ENCODE measurements at places on chromosomes 3 and 15.

GRCh38 chr3:97896129-97896528, 74.3 kb downstream of the CRYBG3 start:
- DNase-seq = no peak

- DNase-seq = no peak
Observed at GRCh38 chr3:165919284-165919683, 82.1 kb upstream of the BCHE start.

GRCh38 chr3:64095802-64096201, 72.5 kb upstream of the PSMD6 start:
- DNase-seq = no peak

DNA sequence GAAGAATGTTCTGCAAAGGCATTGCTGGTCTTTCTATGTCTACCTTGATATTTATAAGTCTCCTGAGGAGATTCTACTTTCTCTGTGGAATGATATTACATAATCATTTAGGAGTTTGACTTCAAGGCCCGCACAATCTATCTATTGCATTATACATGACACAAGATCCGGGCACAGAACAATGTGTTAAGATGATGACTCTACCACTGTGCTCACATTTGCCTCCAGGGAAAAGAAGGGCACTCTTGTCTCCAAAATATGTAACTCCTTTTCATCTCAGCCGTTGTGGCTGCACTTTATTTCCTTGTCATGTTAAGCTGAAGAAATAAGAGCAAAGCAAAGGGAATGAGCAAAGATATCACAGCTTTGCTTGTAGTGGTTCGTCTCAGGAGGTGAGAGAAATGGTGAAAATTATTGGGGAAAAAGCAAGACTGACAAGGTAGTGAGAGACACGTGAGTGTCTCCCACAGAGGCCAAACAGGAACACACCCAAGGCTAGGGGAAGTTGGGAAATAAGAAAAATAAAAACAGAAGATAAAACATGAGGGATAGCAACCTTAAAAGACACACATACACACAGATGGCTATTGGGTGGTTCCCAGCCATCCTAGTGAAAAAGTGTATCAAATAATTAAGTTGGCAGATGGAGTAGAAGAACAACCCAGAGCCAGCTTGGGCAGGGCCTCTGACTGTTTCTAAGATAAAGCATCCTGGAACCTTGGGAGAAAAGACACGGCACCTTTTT, 184.3 kb downstream of the P3H2 start:
- no peak for DNase-seq

DNA sequence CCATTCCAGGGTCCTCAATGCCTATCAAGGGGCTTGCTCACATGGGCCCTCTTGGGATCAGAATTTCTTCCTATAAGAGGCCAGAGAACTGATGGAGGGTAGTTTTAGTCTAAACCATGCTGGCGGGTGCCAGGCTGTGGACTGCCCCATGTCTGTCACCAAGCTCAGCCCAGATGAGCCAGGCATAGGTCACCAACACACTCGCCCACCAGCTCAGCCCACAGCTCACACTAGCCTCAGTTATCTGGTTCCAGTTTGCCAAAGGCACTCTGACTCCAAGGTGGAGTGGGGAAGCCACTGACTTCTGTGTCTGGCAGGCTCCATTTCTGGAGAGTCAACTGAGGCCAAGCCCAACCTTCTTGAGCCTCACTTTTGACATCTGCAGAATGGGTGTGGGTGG, 50.7 kb upstream of the INSYN1 start:
- DNase-seq = no peak

DNA sequence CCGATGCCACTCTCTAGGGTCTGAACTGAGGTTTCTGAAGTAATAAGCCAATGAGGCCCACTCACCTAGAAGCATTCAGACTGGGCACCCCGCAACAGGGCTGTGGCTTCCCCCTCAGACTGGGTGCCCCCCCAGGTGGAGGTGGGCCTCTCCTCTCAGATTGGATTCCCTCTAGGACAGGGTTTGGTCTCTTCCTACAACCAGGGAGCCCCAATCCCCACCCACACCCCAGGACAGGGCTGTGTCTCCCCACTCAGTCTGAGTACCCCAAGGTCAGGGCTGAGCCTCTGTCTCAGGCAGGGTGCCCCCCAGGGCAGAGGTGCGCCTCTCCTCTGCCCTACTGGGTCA, 27.7 kb downstream of the PTH1R start:
- no peak for DNase-seq
